ENCODE measurements at places on chromosomes 16 and 17.
A peak's percentile ranks its signal among the peaks of the same experiment; 100 is the strongest.

DNA sequence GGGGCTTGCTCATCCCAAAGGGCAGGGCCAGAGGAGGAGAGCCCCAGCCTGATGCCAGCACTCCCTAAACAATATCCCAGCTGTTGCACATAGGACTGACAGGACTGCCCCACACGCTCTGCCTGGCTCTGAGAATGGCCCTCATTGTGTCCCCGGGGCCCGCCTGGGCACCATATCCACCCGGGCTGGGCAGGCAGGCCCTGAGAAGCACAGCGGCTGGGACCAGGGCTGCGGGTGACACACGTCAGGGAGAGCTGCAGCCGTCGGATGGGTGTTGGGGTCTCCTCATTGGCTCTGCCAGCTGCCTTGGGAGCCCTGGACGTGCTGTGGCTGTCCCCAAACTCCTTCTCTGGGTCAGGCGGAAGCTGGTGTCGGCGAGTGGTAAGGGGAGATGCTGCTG lies 4.2 kb downstream of the BCAR1 start:
- no peak for DNase-seq

- peak; percentile 7 for DNase-seq
Measured at GRCh38 chr17:80943346-80944145, 48.1 kb upstream of the CHMP6 start.

DNA sequence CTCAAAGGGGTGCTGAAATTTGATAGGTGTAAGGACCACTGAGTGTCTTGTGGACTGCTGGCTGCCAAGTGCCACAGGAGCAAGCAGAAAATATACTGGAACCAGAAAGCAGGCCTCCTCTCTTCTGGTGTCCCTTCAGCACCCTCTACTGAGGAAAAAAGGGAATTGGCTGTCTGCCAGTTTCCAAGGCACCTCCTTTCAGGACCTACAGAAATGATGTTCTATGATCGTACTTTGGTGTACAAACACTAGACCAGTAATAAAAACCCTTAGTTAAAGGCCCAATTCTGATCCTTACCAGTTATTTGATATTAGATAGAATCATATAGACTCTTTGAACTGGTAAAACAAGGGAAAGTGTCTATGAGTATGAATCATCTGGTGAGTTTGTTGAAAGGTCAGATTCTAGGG lies 35.8 kb upstream of the BCAS3 start:
- peak; percentile 42 for DNase-seq

DNA sequence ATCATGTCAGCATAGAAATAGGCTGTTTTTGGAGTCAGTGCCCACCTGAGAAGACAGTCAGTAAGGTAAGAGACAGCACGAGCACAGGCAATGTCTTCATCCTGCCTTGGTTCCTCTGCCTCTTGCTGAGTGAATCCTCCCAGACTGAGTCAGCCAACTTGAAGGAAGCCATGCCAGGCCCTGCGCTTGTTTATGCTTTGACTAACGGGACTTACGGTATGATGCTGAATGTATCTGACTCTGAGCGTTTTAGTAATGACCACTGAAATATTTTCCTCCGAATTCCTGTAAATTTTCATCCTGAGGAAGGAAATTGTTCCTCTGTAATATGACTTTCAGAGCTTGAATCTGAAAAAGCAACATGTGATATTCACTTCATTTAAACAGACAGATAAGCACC lies 18.0 kb downstream of the C17orf67 start:
- no peak for DNase-seq

GRCh38 chr16:85172455-85173145 lies 60.3 kb upstream of the CIBAR2 start:
- DNase-seq = no peak

DNA sequence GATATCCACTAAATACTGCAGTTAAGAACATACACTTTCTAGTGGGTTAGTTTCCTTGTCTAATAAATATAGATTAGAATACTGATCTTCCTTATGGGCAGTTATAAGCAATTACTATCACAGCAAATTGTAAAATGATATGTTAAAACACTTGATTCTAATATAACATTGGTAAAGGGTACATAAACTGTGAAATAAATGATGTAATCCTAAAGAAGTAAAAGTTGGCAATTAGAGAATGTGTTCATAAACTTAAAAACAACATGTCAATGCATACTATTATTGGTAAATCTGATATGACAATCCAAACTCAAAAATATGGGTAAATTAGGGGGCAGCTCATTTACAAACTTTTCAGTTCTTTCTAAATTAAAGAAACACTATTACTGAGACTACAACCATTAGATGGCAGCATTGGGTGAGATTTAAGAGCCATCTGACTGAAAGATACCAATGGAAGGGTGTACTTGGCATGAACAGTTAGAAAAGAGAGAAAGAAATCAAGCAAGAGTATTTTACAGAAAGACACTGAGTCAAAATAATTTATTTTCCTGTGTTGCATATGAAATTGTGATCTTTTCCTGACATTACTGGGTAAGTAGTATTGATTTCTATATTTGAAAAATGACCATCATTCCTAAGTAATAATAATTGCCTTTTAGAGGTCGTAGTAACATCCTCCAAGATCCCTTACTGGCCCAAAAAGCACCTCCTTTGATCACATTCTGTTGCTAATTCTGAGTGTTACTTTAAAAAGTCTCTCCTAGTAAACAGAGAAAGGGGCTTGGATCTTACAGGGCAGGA lies 119.6 kb downstream of the SPAG9 start:
- no peak for DNase-seq

DNA sequence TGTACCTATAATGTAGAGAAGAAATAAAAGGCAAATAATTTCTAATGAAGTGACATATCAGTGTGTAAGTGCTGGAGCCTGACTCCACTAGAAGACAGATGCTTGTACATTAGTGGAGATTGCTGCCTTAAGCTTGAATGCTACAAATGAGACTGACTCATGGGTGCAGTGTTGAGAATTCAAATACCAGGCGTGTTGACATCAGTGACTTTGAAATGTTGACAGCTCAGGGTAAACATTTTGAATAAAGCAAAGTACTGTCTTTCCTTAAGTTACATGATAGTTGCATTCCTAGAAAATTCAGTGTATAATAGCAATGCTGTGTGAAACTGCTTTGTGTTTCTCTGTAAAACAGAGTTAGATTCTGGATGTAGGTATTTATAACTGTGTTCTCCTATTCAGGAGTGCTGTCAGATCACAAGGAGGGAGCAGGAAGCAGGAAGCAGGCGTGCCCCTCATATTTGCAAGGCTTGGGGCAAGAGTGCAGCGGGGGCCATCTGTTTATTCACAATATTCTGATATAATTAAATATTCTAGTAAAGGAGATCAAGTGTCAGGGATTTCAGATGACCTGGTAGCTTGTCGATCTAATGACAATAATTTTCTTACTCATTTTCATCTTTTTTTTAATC lies 119.0 kb downstream of the SPECC1 start:
- no peak for DNase-seq

GRCh38 chr17:38879878-38880665 lies 10.2 kb downstream of the LASP1 start:
- no peak for DNase-seq

DNA sequence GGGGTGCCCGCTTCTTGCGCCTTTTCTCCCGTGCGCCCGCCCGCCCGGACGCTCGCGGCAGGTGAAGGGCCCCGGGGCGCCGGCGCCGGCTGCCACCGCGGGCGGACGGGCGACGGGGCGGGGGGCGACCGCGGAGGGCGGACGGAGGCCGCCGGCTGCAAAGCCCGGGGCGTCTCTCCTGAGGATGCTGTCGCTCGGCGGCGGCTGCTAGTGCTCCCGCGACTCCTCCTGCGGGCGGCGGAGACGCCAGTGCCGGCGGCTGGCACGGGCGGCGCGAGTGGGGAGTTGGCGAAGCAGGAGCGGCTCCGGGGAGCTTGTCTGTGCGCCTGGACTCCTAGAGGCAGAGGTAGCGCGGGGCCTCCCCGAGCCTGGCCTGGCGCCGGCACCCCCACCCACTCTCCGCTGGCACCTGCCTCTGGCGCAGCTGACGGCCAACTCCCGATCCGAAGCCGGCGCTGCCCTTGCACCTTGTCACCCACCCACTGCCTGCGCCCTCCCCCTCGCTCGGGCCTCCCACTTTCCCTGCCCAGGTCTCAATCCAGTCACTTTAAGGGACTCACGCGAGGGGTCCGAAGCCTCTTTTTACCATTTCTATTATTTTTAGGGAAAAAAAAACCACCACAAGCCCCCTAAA lies at the start of gene FAM20A:
Gene FAM20A, minus strand, starts transcription at position 437 of the 634 bp plus-strand sequence. CDS start 701 bp downstream, outside the sequence.
- no peak for DNase-seq

- peak; percentile 7 for DNase-seq
Measured at GRCh38 chr16:69111216-69111875, 5.9 kb downstream of the HAS3 start.

All from tibial artery (tissue), 4 donors.